Activated T-helper 1 cell treated with anti-CD3 and anti-CD28 coated beads, Interleukin-12 subunit alpha, Interleukin-12 subunit beta, Interleukin-2, Interleukin-4 antibody, amounts not matched to agents 30 ng/mL and 10 ng/mL and 1 ng/mL, durations not matched to agents 14 hours and 24 hours and 36 hours (primary cell): ENCODE measurements at places on chromosomes 11 and 22.

GRCh38 chr22:26435327-26436093 is 6.5 kb downstream of the ASPHD2 start:
- DNase-seq, result no peak

- peak; percentile 52 for DNase-seq
Measured at GRCh38 chr11:61752117-61752924, at the start of gene MYRF. Gene MYRF (plus strand): TSS chr11:61752636. CDS start chr11:61752745, 109 bp downstream.

GRCh38 chr11:132579634-132580327 is 952.5 kb downstream of the OPCML start:
- no peak for DNase-seq

DNA sequence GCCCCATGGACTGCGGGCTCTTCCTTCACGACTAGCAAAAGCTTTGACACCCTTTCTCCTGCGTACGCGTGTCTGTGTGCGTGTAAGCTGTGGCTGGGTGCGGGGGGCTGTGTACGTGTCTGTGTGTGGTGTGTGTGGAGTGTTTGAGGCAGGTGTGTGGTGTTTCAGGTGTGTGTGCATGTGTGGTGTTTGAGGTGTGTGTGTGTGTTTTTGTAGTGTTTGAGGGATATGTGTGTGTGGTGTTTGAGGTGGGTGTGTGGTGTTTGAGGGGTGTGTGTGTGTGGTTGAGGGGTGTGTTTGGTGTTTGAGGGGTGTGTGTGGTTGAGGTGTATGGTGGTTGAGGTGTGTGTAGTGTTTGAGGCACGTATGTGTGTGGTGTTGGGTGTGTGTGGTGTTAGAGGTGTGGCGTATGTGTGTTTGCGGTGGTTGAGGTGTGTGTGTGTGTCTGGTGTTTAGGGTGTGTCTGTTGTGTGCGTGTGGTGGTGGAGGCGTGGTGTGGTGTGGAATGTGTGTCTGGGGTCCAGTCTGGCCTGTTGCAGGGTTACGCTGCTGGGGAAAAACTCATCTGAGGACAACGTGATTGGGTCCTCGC is 687 bp upstream of the ARSA start:
- DNase-seq, result no peak

- DNase-seq, result no peak
Measured at GRCh38 chr11:113375402-113375801, 12.2 kb upstream of the ANKK1 start.

DNA sequence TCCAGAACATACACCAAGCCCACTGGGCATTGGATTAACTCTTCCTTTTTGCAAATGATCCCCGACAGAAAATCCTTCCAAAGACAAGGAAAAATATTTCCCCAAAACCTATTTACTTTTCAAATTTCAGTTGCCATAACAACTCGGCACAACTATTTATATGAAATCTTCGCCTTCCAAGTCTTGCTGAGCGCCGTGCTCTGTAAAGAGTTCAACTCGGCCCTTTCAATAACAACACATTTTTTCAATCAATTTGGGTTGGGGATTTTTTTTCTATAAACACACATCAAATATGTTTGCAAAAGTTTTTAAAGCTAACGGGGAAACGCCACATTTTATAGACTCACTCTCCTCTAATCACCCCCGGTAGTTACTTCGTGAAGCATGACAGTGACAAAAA is 333.8 kb downstream of the MN1 start:
- no peak for DNase-seq

GRCh38 chr22:50605613-50606074 is 5.1 kb downstream of the MAPK8IP2 start:
- DNase-seq, result no peak

DNA sequence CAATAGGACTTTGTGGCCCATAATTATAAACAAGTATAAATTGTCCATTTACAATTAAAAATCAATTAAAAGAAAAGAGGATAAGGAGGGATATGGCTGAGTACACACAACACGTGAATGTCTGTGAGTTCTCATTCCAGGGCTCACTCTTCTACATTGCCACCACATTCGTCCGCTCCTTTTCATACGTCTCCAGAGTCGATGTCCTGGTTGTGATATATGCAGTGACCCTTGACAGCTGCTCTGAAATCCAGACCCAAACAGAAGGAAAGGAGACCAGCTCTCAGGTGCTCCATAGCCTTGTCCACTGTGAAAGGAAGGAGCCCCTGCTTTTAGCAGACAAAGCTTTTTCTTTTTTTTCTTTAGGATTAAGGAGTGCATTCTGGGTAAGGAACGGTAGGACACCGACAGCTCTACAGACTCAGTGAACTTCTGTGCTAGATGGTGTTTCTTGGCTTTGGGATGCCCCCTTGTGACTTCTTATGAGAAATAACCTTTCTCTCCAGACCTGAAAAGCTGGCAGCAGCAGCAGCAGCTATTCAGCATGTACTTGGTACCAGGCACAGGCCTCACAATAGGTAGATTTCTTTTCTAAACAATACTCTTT is 19.7 kb upstream of the DNAJB13 start:
- no peak for DNase-seq

- no peak for DNase-seq
Measured at GRCh38 chr11:67776852-67777520, 102.6 kb upstream of the ALDH3B2 start.

GRCh38 chr11:72673943-72674828 is at the start of gene PDE2A:
Gene PDE2A (minus strand): TSS chr11:72674422. CDS start chr11:72674207, 215 bp downstream.
- DNase-seq, result no peak

DNA sequence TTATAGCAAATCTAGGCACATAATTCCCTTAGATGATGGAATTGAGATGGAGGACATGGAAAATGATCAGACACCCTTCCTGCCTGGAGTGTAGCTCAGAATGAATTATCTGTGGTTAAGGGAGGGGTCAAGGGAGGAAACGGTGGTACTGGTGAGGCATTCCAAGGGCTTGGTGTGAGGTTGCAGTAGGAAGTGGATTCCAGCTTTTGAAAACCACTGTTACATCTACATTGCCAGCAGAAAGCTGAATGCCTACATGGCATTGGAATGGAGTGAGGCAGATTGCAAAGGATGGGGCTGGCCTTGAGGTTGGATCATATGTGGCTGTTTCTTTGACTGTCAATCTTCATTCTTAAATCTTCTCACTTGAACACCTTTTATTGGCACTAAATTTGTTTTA is 684.4 kb downstream of the NTM start:
- no peak for DNase-seq

GRCh38 chr11:17915500-17916143 is 97.2 kb downstream of the SERGEF start:
- no peak for DNase-seq

GRCh38 chr11:117843666-117844484 is 19.3 kb upstream of the FXYD2 start:
- DNase-seq, result peak; percentile 63

DNA sequence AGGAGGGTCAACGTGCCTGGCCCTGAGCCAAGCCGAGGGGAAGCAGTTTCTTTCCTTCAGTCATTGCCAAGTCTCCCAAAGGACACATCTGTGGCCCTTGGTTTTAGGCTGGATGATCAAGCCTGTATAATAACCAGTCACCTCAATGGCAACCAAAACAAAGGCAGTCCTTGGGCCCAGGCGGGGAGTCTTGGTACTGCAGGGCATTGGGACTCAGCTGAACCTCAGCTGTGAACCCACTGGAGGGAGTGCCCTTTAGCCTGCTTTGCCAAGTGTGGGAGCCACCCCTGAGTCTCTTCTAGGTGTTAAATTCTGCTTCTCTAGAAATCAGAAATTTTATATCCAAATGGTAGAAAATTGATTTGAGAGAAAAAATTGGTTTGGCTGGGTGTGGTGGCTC is 36.9 kb downstream of the CPT1A start:
- no peak for DNase-seq

GRCh38 chr11:68961245-68961644 is 19.5 kb downstream of the MRGPRD start:
- no peak for DNase-seq

DNA sequence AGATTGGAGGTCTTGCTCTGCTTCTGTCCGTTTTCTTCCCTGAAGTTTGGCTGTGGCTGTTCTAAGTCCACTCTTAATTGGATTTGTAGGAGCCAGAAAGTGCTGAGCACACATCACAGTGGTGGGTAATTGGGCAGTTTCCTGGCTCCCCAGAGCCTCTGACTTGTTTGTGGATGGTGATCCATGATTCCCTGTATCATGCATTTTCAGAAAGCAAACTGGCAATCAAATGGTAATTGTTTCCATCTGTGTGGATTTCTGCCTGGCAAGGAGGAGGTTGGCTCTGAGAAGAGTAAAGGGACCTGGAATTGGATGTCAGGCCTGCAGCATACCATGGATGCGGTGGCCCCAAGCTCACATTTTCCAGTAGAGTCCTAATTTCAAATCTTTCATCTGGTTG is 49.5 kb downstream of the PPFIBP2 start:
- no peak for DNase-seq

DNA sequence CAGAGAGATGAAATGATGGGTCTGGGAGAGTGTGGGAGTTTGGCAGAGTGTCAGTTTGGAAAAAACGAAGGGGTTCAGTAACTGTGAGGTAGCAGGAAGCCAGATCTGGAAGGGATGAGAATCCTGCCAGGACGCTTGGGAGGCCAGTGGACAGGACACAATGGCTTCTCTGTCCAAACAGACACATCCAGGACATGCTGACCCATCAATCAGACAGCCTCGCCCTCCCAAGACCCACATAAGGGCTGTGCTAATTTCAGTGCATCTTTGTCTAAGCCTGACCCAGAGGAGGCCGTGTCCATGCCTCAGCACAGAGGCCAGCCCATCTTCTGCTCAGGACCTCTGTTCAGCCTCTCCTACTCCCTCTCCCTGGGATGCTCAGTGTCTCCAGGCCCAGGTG is 576.5 kb upstream of the B3GAT1 start:
- no peak for DNase-seq

GRCh38 chr11:126863294-126863997 is 137.1 kb downstream of the KIRREL3 start:
- no peak for DNase-seq

DNA sequence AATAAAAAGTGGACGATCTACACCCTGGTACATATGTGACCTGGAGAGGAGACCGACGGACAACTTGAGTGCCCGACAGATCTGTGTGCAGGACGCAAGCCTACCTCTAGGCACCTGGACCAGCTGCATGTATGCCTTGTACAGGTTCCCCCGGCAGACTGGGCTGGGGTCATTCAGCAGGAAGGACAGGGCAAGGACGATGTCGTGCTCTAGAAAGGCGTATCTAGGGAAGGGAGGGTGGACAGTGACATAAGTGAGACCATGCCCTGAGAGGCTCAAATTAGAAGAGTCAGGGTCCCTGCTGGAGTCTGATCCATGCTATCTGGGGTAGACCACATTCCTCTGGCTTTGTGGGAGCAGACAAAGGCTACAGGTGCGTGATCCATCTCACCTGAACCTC is 7.9 kb downstream of the RSPH14 start:
- DNase-seq, result no peak

- DNase-seq, result peak; percentile 48
Measured at GRCh38 chr11:62394825-62395538, 23.9 kb upstream of the SCGB1A1 start.

DNA sequence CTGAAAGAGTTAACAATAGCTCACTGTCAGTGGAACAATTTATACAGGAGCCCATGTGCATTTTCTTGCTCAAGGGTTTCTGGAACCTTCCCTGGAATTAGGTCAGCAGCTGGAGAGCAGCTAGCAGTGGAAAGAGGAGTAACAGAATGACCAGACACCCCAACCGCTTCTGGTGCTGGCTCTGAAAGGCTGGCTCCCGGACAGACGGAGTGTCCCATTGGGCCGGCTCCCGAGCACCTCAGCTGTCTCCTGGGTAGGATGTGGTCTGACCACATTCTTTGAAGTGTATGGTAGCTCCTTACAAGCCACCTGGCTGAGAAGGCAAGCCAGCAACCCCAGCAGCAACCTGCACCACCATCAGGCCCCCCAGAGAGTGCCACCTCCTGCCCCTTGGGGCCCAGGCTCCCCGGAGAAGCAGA is 44.7 kb downstream of the ABTB2 start:
- peak; percentile 15 for DNase-seq

DNA sequence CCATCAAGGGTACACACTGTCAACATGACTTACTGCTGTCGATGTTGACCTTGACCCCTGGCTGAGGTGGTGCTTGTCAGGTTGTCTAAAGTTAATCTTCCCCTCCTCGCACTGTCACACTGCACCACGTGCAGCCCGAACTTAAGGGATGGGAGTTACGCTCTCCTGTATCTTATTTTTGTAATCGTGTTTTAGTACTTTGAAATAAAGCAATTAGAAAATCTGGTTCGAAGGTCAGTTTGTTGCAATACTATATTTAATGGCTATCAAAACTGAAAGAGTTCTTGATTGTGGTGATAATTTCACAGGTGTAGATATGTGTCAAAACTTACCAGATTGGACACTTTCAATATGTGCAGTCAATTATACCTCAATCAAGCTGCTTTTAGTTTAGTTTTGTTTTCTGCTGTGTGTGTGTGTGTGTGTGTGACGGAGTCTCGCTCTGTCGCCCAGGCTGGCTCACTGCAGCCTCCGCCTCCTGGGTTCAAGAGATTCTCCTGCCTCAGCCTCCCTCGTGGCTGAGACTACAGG is 10.7 kb upstream of the ST14 start:
- no peak for DNase-seq

- peak; percentile 40 for DNase-seq
Measured at GRCh38 chr11:86637988-86638387, 34.4 kb downstream of the ME3 start.

- DNase-seq, result no peak
Measured at GRCh38 chr11:122077459-122077858, 38.6 kb downstream of the BLID start.

DNA sequence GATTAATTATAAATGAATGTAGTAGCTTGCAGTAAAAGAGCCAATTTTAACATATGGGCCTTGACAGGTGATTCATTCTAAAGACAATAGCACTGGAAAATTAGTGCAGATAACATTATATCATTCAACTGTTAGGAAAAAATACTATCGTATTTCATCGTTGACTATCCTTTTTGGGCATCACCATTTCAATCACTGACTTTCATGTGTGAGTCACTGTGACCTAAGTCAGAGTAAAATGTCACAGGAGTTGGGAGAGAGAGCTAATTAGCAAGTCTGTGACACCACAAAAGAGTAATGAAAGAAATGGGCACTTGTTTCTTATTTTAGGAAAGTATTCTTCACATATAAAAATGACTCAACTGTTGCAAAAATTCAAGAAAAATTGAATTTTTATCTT is 253.8 kb upstream of the CNTN5 start:
- DNase-seq, result no peak

DNA sequence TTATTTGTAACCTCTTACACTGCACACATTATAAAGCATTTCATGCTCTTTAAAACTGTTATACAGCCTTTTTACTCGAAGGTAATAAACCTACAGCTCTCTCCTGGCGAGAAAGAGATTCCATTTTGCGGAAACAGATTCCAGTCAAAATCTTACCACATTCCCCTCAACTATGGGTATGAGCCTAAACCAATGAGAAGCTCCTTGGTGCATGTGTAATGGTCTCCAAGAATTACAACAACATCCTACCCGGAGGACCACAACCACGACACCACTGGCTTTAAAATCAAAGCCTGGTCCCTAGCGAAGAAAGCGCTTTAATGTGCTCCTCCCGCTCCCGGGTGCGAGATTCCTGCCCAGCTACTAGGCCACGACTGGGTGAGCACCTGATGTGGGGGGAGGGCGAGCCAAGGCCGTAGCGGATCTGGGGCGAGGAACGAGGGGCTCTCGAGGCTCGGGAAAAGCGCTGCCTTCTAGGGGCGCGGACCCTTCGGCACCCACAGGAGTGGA is 821 bp downstream of the CELF1 start:
- peak; percentile 11 for DNase-seq

- no peak for DNase-seq
Measured at GRCh38 chr11:117702946-117703598, 93.9 kb downstream of the DSCAML1 start.

GRCh38 chr11:120718171-120718570 is 206.6 kb downstream of the GRIK4 start:
- no peak for DNase-seq
